ENCODE measurements at places on chromosomes 1 and 21.

GRCh38 chr1:195878478-195878877 lies 729.8 kb downstream of the KCNT2 start:
- no peak overlapping the region for H3K4me3 ChIP-seq
- H3K27ac ChIP-seq: no peak overlapping the region
- H3K4me1 ChIP-seq: no peaks in the 10 kb centered on the region

DNA sequence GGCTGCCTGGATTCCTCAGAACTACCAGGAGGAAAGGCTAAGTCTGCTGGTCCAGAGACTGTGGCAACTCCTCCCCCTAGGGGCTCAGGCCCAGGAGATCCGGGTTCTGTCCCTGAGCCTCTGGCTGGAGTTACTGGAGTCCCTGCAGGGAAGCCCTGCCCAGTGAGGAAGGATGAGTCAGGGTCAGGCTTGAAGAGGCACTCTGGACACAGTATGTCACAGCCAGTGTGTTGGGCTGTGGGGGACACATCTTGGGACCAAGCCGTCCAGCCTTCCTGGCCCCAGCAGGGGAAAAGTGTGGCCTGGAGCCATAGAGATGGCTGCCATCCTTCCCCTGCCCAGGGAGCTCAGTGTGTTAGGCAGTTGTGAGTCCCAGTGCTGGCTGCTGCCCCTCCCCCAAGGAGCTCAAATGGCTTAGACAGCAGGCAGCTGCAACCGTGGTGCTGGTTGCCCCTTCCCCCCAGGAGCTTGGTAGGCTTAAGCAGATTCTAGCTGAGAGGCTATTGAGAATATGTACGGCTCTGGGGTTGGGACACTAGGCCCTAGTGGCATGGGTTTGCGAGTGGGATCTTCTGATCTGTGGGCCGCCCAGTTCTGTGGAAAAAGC lies 28.2 kb upstream of the RABGAP1L start:
- no peak for DNase-seq
- H3K27me3 ChIP-seq: peaks cover 3% of the 10 kb centered on the region
- H3K4me3 ChIP-seq: no peak overlapping the region

- peaks cover 2% of the 10 kb centered on the region for H3K27me3 ChIP-seq
- no peak for DNase-seq
- peaks cover 32% of the 10 kb centered on the region for H3K4me1 ChIP-seq
- H3K36me3 ChIP-seq: peaks cover 11% of the 10 kb centered on the region
These were observed 69.2 kb downstream of the OLFML2B start for GRCh38 chr1:161954466-161954865.

- no peak overlapping the region for H3K27ac ChIP-seq
- DNase-seq: no peak
These were observed 102.2 kb downstream of the RGL1 start for GRCh38 chr1:183907070-183907469.

DNA sequence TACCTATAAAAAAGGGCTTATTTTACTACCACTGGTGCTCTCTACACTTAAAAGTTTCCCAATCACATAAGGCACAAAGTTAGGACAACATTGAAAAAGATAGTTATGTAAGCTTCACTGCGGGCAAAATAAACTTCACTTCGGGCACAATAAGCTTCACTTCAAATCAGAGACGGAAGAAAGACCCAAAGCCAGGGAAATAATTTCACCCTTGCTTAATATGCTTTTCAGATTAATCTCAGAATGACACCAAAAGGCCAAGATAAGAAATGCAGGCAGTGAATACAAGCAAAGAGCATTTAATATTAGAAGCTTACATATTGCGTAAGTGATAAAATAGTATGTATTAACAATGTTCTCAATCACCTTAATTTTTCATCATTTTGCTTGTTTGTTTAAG lies 444.2 kb downstream of the SETD4 start:
- no peak for DNase-seq
- H3K27ac ChIP-seq: no peak overlapping the region
- H3K36me3 ChIP-seq: no peaks in the 10 kb centered on the region
- H3K4me3 ChIP-seq: no peak overlapping the region
- peaks cover 10% of the 10 kb centered on the region for H3K4me1 ChIP-seq
- peaks cover 9% of the 10 kb centered on the region for H3K27me3 ChIP-seq

- H3K36me3 ChIP-seq: no peaks in the 10 kb centered on the region
- no peak overlapping the region for H3K27ac ChIP-seq
- peaks cover 18% of the 10 kb centered on the region for H3K27me3 ChIP-seq
These were observed 58.0 kb downstream of the DDX20 start for GRCh38 chr1:111813440-111814304.

- no peaks in the 10 kb centered on the region for H3K4me1 ChIP-seq
- peaks cover 2% of the 10 kb centered on the region for H3K27me3 ChIP-seq
- no peak overlapping the region for H3K4me3 ChIP-seq
- no peak for DNase-seq
- no peak overlapping the region for H3K27ac ChIP-seq
- no peaks in the 10 kb centered on the region for H3K36me3 ChIP-seq
These were observed 26.3 kb upstream of the PIGC start for GRCh38 chr1:172470149-172470548.

DNA sequence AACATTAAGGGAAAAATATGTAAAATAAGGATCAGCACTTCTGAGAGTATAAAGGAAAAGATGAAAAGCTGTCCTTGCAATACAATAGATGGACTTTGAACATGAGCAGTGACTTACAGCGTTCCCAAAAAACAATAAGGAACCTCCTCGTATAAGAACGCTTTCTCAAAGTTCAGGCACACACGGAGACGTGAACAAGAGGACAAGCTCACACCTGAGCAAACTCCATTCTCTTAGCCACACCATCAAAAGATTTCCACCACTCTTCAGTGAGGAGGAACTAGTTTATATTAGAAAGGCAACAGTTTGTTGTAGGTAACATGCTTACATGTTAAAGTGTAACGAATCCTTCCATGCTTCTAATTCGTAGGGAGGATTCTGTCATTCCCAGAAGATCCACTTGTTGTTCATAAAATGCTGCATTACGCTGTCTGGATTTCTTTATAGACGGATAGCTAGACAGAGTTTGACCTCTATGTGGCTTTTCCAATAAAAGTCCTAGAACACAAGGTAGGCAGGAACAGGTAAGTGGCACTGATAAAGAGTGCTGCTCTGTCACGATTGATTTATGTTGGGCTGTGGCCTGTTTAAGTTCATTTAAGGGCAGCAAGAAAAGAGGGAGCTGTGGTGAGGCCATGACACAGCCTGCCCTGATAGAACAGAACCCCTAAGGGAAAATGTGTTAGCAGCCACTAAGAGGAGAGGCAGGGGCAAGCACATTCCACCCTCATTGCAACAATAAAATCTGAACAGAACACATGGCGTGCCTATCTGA lies 37.0 kb upstream of the ATP1A1 start:
- H3K4me3 ChIP-seq: no peak overlapping the region
- peaks cover 4% of the 10 kb centered on the region for H3K27me3 ChIP-seq
- H3K27ac ChIP-seq: no peak overlapping the region
- H3K4me1 ChIP-seq: peaks cover 26% of the 10 kb centered on the region

DNA sequence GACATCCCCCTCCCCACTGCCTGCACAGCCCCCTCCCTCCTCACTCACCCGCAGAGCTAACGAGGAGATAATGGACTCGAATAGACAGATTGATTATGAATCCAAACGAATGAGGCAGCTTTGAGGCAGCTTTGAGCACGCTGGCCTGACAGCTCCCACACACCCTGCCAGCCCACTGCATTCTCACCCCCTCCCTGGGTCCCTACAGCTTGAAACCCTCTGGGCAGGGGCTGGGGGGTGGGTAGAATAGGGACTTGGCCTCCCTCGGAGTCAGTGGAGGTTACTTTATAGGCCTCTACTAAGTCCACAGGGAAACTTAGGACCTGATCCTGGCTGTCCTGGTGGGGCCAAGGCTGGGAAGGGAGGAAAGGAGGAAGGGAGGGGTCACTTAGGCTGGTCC lies 1.9 kb downstream of the NTRK1 start:
- H3K4me1 ChIP-seq: peaks cover 76% of the 10 kb centered on the region
- no peak for DNase-seq
- H3K27me3 ChIP-seq: peaks cover 71% of the 10 kb centered on the region
- H3K36me3 ChIP-seq: no peaks in the 10 kb centered on the region

- DNase-seq: no peak
- H3K4me3 ChIP-seq: no peak overlapping the region
- peaks cover 12% of the 10 kb centered on the region for H3K27me3 ChIP-seq
- H3K27ac ChIP-seq: no peak overlapping the region
- peaks cover 51% of the 10 kb centered on the region for H3K4me1 ChIP-seq
- H3K36me3 ChIP-seq: no peaks in the 10 kb centered on the region
These were observed 5.2 kb downstream of the FCGR2A start for GRCh38 chr1:161510477-161510876.

DNA sequence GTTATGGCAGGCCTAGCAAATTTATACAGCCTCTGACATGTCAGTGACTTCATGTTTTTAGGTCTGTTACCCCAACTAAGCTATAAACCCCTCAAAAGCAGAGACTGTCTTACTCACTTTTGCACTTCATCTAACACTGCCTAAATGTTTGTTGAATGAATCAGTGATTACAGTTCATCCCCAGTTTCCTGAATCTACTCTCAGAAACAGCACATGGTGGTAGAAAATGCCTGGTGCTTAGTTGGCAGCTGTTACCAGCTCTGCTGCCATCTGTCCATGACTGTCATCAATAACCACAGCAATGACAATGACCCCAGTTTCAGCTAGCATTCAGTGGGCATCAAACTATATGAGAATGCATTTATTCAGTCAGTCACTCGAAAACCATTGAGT lies 110.5 kb upstream of the SERBP1 start:
- H3K4me1 ChIP-seq: no peaks in the 10 kb centered on the region
- no peaks in the 10 kb centered on the region for H3K36me3 ChIP-seq
- H3K27me3 ChIP-seq: no peaks in the 10 kb centered on the region
- no peak overlapping the region for H3K4me3 ChIP-seq
- H3K27ac ChIP-seq: no peak overlapping the region
